ENCODE measurements at places on chromosomes 7 and 10.

DNA sequence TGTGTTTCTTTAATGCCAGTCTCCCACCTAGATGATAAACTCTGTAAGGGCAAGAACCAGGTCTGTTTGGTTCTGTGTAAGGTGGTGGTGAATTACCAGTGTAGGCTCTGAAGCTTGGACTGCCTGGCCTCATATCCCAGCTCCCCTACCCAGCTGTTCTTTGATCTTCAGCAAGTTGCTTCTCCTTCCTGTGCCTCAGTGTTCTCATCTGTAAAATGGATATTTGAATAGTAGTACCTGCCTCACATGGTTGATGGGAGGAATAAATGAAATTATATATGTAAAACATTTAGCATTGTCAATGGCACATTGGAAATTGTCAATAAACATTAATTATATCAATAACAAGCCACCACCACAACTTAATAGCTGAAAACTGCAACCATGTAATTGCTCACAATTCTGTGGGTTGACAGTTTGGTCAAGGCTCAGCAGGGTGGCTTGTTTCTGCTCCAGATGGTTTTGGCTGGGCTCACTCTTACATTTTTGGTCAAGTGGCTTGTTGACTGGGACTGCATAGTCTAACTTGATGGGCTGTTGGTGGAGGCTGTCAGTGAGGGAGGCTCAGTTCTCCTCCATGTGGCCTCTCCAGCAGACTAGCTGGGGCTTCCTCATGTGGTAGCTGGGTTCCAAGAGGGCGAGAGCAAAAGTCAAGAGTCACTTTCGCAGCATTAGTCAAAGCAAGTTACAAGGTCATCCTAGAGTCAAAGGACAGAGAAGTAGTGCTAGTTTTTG, 84.5 kb upstream of the DUSP5 start:
- peak; percentile 10 for DNase-seq

- peak; percentile 64 for DNase-seq
Observed at GRCh38 chr10:110353244-110354119, 48.8 kb upstream of the SMNDC1 start.

- DNase-seq: no peak
Observed at GRCh38 chr7:124422081-124422480, 343.5 kb downstream of the GPR37 start.

DNA sequence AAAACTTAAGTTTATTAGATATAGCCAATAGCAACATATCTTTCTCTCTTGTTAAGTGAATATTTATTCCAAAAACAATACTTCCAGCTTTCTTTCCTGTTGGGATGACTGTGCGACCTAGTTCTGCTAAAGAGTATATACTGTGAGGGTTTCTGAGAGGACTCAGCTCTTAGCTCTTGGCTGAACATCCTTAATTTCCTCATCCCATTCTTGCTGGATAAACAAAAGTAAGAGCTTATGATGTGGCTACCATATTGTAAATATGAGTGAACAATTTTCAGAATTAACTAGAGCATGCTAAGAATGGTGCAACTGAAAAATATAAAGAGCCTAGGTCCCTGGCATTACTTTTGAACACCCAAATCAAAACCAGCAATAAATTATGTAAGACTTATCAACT, 279.5 kb upstream of the GNAI1 start:
- DNase-seq: no peak

GRCh38 chr10:59876695-59877094, 29.7 kb downstream of the CCDC6 start:
- no peak for DNase-seq

DNA sequence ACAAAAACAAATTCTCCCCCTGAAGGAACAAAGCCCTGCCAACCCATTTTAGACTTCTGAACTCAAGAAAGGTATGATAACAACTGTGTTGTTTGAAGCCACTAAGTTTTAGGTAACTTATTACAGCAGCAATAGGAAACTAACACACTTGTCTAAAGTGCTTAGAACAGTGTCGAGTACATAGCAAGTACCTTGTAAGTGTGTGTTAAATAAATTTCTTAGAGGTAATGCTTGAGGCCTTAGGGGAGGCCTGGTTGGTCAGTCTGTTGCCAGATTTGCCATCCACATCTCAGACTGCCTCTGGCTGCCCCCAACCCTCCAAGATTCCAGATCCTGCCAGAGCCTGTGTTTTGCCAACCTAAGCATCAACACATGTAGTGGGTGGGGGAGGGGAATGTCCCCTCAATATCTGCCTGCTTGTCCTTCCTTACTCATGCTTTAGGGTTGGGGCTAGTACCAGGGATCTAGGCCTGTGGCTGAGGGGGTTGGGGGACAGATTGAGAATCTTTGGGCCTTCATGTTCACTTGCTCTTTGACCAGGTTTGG, 27.1 kb upstream of the PAX2 start:
- DNase-seq: no peak

- DNase-seq: no peak
Observed at GRCh38 chr10:106313041-106313440, 851.5 kb downstream of the SORCS1 start.

DNA sequence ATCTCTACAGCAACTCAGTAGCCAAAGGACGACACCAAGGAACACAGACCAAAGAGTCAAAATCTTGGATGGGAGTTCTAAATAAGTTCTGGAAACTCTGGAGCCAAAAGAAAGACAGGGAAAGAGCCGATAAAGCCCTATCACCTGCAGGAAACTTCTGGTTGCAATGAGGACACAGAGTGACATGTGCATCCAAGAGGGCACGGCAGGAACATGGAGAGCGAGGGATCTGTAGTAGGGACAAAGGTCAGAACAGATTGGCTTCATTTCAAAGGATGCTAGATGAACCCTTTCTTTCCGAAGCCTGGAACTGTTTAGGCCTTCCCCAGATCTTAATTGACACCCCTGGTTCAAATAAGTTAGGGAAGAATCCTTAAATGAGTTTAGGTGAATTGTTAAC, 39.5 kb downstream of the CACNA2D1 start:
- no peak for DNase-seq

DNA sequence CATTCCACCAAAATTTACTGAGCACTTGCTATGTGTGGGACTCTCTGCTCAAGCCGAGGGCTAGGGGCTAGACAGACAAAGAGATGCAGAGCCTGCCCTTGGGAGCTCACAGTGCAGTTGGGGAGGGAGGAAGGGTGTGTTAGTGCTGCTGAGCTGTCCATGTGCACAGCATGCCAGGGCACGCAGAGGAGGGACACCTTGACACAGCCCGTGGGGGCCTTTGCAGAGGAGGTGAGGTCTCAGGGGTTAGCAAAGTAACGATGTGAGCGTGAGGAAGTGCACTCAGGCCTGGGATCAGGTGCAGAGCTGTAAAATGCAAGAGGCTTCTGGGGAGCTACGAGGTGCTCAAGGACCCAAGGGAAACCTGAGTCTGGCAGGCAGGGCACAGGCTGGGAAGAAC, 16.3 kb downstream of the PRKCQ start:
- no peak for DNase-seq

DNA sequence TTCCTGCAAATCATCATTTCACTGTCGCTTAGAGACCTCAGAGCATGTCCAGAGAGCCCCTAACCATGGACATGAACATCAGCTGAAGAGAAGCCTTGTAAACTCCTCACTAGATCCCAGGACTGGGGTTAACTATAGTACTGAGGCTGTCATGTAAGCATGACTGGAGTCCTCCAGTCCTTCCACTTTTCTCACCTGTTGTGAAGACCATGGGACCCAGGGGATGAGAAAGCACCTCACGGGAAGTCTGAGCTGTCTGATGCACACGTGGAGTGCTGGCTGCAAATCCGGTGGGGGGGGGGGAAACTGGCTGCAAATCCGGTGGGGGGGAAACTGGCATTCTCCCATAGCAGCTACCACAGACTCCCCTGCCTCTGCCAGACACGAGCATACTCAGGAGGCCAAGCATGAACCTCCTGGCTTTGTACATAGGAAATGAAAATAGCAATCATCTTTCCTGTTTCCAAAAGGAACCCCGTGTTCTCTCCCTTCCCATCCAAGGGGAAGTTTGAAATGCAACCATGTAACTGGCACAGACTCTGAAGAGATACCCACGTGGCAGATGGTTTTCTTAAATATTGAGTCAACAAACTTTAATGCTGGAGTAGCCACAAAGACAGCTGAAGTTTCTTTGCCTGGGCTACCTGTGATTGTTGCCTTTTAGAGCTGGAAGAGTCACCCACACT, 261.4 kb downstream of the ZMYND11 start:
- DNase-seq: no peak

DNA sequence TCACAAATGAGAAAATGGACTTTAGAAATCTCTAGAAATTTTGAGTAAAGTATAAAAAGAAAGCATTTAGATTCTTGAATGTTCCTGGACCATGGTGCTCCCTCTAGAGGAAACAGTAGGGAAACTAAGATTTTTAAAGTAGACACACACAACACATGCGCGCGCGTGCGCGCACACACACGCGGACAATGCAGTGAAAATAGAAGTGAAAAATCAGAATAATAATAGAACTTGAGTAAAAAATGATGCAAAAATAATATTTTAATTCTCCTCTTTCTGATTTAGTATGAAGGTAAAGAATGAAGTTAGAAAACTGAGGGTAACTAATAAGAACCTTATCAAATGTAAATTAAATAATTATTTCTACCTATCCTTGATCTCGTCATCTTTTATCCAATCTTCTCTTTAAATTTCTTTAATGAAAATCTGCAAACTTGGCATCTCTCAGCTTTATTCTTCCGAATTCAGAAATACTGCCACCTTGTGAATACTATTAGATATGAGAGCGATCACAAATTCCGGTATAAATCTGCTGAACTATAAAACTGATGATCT, 117.0 kb upstream of the AMPH start:
- DNase-seq: no peak

GRCh38 chr7:157851501-157852067, 514.8 kb downstream of the DNAJB6 start:
- DNase-seq: peak; percentile 62

DNA sequence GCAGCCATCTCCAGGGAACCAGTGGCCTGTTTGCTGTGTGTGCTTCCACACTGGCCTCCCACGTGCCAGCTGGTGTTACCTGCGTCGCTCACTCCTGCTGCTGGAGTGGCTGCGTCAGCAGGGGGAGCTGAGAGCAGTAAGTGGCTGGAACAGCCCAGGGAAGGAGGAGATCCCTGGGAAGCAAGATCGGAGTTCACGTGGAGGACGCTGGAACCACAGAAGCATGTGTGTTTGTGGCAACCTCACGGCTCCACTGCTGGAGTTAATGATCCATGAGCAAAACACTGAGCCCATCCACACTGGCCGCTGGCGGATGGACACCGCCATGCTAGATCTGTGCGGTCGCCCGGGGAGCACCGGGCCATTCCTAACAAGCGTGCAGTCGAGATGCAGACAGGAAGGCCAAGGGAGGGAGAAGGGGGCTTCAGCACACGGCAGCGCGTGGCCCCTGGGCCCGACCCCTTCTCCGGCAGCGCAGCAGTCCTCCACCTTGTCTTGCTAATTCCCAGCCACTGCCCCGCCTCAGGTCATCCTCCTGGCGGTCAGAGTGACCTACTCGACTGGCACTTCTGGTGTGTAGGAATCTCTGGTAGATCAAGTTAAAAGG, 68.5 kb upstream of the EEPD1 start:
- no peak for DNase-seq

GRCh38 chr7:66732439-66732838, 8.1 kb upstream of the RABGEF1 start:
- DNase-seq: no peak

GRCh38 chr10:72298592-72299519, 25.1 kb downstream of the DDIT4 start:
- no peak for DNase-seq

GRCh38 chr10:1102416-1102815, 46.2 kb downstream of the WDR37 start:
- no peak for DNase-seq

GRCh38 chr7:38682606-38683005, 51.4 kb upstream of the AMPH start:
- no peak for DNase-seq

DNA sequence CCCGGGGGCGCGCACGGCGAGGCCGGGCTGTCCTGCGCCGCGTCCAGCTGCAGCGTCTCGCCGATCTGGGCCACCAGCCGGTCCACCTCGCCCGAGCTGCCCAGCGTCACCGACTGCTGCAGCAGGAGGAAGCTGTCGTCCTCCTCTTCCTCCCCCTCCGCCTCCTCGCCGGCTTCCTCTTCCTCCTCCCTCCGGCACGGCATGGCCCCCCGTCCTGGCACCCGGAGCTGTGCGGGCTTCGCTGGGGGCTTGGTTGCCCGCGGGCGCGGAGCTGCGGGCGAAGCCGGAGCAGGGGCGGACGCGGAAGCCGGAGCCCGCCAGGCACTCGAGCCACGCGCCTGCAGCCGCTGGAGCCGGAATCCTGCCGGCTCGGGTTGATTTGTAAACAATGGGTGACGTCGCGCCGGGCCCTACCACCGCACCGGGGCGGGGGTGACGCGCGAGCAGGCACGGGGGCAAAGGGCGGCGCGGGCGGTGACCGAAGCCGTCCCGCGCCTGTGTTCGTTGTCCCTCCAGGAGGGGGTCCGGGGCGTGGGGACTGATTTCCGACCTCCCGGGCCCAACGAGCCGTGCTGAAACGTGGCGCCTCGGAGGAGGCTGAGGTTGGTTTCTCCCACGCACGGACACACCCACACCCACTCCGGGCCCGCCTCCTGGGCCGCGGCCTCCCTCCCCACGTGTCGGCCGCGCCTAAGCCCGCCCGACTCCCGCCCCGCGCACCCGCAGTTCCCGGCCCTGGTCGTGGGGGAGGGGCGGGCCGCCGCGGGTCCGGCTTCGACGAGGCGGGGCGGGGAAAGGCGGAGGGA, at the start of gene FRAT2:
Gene FRAT2, minus strand, starts transcription at position 360 of the 806 bp plus-strand sequence. Its CDS starts 157 bp downstream, at position 203.
- peak; percentile 86 for DNase-seq

DNA sequence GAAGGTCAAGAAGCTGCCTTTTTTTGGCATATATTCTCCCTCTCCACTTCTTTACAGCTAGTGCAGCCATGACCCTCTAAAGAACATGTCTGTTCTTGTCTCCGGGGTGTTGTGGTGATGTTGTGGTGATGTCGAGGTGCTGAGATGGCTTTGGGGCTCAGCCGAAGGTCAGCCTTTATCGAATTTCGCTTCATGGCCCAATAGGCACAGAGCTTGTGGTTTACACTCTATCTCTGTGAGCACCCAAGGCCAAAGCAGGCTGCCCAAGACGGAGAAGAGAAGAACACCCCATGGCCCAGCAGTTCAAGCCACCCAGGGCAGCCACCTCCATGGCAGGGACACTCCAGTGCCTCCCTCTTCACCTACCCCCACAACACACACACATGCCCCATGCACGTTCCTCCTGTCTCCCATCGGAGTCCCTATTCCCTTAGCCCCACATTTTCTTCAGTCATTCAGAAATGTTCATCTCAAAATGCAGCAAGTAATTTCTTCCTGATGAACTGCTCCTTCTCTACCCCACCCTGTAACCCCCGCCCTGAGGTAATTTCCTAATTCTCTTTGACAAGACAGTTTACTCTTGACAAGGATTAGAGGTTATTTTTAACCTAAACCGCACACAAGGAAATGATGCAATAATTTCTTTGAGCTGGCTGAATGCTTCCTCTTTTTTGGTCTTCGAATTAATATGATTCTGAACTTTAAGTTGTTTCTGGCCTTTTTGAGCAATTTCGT, 18.6 kb upstream of the ADRB1 start:
- peak; percentile 31 for DNase-seq

- no peak for DNase-seq
Observed at GRCh38 chr7:138898802-138899201, 82.4 kb downstream of the KIAA1549 start.

GRCh38 chr10:24981161-24981710, 28.8 kb upstream of the PRTFDC1 start:
- no peak for DNase-seq

All from CD4-positive, alpha-beta T cell treated with Interleukin-2 at 100 ng/mL for 4 hours (primary cell).